ENCODE measurements at places on chromosomes 2 and 18.

DNA sequence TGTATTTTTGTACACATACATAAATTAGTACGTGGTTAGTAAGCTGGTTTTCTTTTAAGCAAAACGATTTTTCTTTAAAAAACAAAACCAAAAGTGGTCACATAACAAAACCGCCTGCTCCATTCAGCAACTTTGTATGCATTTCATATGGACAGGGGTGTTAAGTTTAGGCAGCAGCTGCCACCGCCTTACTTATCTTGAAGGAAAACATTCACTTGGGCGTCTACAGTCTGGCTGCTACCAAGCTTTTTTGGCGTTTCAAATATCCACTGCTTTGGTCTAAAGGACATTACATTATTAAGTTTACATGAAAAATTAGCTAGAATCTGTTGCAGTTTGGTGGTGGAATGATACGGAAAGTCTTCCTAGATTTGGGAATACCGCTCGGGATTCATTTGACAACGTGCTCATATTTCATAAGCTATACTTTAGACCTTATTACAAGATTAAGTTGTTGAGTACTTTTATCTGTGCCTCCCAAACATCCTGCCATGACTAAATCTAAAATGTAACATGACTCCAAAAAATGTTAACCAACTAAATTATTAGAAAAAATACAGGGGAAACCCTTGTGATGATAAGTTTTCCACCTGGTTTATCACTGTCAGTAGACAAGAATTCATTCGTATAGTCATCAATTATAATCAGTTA, 214.8 kb downstream of the NEDD4L start:
- no peak for DNase-seq

- DNase-seq = peak; percentile 74
Observed at GRCh38 chr2:240991378-240992263, 6.8 kb upstream of the SNED1 start.

GRCh38 chr2:145194673-145195072, 674.8 kb upstream of the ZEB2 start:
- no peak for DNase-seq

DNA sequence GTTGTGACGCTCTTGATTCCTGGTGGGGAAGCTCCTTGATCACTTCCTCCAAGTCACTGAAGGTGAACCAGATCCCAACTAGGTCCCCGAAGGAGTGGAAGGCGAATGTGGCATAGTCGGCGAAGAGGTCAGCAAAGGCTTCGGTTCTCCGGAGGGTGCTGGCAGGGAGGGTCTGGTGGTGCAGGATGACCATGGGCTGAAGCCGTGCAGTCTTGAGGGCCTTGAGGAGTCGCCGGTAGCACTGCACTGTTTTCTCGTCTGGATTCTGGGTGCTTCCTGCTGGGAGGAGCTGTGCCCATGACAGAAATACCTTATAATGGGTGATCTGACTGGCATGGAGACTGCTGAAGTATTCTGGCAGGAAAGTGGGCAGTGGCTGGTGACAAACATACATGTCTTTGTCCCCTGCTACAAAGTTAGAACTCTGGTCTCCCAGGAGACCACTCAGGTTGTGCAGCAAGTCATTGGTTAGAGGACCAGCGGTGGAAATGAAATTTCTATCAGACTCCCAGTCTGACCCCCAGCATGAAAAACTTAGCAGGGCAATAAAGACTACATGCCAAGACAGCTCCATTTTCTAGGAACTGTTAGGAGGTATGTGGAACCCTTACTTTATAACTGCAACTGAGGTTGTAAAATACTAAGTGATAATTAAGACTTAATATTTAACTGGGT, at the start of gene LCT:
Gene LCT (minus strand): TSS at position 589 of the 675 bp plus-strand sequence. CDS start 15 bp downstream, at position 574.
- no peak for DNase-seq

DNA sequence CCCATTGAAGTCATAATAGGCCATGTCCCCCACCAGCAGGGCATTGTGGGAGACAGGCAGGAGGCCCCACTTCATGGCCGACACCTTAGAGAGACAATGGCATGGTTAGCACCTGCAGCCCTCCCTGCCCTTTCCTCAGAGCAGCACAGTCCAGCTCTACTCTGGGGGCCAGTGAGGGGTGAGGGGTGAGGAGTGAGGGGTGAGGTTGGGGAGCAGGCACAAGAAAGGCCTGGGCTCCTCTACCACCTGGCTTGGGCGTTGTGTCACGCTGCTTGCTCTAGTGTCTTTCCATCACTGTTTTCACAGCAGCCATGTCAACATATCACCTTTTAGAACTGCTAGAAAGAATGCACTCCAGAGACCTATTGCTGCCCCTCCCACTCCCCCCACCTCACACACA, 77.2 kb downstream of the ADD2 start:
- DNase-seq = no peak

- DNase-seq = no peak
Observed at GRCh38 chr2:30823452-30823851, 16.2 kb upstream of the CAPN13 start.

DNA sequence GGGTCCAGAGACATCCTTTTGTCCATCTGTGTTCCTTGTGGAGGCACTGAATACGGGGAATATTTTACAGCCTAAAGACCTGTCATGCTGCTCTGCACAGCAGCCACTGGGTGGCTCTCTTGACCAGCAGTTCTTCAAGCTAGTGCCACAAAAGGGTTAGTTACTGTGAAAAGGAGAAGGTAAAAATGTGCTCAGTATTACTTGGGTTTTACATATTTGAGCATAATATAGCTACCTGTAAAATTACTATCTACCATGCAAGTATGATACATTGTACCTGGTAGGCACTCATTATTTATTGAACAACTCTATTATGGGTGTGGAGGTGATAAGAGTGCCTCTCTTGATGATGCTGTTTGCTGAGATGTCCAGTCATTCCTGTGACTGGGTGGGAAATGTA, 23.6 kb downstream of the FZD5 start:
- no peak for DNase-seq

DNA sequence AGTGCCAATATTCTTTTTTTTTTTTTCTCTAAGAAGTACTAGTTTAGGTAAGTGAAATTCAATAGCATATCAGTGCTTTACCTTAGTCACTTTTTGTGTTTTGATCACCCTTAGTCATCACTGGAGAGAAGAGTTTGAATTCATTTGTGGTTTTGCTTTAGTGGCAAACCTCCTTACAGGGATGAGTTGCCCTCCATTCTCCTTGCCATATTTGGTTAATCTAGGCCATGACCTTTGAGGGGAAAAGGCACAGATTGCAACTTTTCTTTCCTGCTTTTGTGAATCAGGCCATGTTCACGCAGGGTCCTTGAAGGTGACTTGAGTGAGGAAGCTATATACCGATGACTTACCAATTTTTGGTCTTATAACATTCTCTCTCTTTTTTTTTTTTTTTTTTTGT, 34.4 kb downstream of the PLEKHA3 start:
- no peak for DNase-seq

GRCh38 chr2:100990166-100990565, 11.9 kb upstream of the RPL31 start:
- no peak for DNase-seq

GRCh38 chr2:174662459-174662858, 64.9 kb upstream of the WIPF1 start:
- DNase-seq = no peak

- no peak for DNase-seq
Observed at GRCh38 chr2:58539973-58540372, 298.8 kb upstream of the FANCL start.

- no peak for DNase-seq
Observed at GRCh38 chr2:100888601-100889000, 68.7 kb downstream of the NPAS2 start.

- DNase-seq = no peak
Observed at GRCh38 chr2:239313776-239314175, 87.0 kb downstream of the HDAC4 start.

GRCh38 chr2:188118431-188118830, 173.2 kb upstream of the GULP1 start:
- no peak for DNase-seq

DNA sequence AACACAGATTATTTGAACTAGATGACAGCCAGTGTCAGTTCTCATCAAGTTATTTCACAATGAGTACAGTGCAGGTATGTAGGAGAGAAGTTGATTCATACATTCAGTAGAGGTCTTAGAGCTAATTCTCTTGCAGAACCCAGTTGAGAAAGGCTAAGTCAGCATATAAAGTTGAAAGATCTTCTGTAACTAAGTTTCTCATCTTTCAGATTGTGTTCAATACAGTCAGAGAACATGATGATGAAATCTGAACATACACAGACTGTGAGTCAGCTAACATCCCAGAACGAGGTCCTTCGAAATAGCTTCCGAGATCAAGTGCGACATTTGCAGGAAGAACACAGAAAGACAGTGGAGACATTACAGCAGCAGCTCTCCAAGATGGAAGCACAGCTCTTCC, 41.9 kb upstream of the LIMS1 start:
- no peak for DNase-seq

DNA sequence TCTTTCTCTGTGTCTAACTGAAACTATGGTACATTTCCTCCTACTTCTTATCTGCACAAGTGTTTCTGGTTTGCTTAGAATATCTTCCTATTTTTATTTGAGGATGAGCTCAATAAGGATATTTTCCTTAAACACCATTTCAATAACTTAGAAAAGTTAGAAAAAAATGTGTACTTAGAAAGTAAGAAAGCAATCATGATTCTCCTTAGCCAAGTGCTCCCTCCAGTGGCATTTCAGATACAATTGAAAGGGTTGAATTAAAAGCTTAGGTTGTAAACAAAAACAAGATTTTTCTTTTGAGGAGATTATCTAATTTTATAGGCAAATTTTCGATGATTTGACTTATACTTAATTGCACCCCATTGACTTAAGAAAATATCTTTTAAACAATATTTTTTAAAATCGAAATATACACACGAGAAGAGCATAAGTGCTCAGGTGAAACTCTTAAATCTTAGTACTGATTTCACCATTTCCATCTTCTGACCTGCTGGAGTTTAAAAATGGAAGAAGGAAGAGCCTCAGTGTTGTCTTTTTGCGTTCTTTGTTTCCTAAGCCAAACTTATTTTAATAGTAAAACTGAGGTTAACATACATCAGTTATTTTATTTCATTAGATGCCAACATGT, 26.9 kb downstream of the C18orf63 start:
- DNase-seq = peak; percentile 54

DNA sequence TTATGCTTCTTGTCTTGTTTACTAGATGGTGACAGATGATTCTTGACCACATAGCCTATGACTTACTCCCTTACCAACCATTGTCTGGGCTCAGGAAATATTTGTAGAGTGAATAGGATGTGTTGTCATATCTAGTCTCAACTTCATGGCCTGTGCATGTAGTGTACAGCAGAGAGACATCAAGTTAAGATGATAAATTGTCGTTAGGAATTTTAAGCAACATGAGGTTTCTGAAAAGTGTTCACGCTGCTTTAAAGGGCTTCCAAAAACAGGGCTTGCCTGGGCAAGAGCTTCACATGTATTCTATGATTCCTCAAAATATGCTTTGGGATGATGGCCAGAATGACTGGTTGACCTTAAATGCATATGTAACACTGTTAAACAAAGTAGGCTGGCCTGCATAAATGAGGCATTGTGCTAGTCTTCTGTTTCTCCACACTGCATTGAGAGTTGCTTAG, 424.0 kb downstream of the RND3 start:
- no peak for DNase-seq

GRCh38 chr18:34901299-34901698, 139.9 kb upstream of the MAPRE2 start:
- DNase-seq = no peak

- DNase-seq = no peak
Observed at GRCh38 chr2:166485558-166486178, 8.4 kb downstream of the SCN7A start.

- DNase-seq = no peak
Observed at GRCh38 chr2:214203744-214204289, 207.0 kb upstream of the VWC2L start.

GRCh38 chr18:13563390-13563805, 163.0 kb downstream of the FAM210A start:
- peak; percentile 36 for DNase-seq

DNA sequence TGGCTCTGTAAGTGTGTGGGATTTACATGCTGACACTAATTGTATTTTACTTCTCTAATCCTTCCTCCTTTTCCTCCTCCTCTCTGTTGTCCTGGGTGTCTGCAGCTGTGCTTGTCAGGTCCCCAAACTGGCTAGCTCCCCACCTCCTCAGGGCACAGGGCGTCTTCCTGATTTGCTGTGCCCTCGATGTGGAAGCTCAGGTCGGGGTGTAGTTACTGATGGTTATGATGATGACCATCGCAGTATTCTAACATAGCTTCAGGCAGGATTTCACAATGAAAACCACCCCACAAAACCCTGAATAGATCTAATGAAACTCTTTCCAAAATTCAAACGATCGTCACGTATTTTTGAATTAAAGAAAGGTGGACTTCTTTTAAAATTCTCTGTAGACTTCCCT, 428.4 kb downstream of the TGIF1 start:
- DNase-seq = no peak

DNA sequence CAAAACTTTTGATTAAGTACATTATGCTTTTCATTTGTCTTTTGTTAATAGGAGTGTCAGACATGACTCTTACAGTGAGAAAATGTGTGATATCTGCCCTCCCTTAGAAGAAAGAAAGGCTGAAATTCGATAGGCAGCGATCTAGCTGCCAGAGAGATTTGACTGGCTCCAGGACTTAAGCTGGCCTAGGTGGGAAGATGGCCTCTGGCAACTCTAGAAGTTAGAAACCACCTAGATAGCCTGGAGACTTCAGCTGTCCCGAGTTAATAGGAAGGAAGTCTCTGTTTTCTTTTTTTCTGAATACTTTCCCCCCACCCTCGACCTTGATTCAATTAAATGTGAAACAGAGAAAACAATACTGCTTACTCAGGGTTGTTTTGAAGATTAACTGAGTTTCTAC, 1194.7 kb upstream of the CRIM1 start:
- DNase-seq = no peak

GRCh38 chr2:42136782-42137124, 32.4 kb upstream of the EML4 start:
- no peak for DNase-seq

DNA sequence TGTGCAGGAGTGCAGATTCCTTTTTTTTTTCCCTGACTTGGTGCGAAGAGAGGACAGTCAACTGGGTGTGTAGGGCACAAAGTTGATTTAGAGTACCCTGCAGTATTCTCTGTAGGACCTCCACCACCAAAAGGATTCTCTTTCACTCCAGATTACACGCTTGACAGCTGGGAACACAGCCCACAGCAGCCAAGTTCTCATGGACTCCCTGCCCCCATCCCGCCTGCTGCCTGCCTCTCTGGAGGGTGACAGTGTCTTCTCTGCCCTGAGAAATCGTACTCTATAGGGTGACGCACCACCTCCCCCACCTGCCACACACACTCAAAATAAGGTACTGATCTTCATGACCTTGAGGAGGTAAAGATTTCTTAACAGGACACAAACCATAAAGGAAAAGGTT, 26.6 kb upstream of the IHH start:
- DNase-seq = no peak

DNA sequence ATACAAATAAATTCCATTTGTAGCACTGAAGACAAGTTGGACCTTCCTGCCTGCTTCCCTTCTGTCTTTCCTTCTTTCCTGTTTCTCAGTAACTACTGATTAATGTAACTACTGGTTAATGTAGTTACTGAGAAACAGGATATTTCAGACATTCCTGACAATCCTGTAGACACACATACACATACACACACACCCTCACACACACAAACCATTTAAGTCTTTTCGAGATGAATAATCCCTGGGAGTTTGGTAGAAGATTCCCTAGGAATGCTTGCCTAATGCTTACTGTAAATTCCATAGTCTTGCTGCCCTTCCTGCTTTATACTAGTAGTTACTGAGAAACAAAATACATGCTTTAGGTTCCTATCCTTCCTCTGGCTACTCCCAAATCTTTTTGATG, 83.9 kb downstream of the PIK3C3 start:
- DNase-seq = no peak

GRCh38 chr18:63157293-63158011, 162.1 kb downstream of the BCL2 start:
- no peak for DNase-seq

GRCh38 chr2:41187376-41188122, 735.7 kb upstream of the SLC8A1 start:
- no peak for DNase-seq

Data from mucosa of gallbladder (tissue), 1 donor.